ENCODE measurements at places on chromosomes 13 and 19.

- DNase-seq: no peak
Measured at GRCh38 chr13:45521297-45521696, 56.6 kb downstream of the COG3 start.

GRCh38 chr13:107803822-107804495 lies 411.4 kb downstream of the LIG4 start:
- no peak for DNase-seq

DNA sequence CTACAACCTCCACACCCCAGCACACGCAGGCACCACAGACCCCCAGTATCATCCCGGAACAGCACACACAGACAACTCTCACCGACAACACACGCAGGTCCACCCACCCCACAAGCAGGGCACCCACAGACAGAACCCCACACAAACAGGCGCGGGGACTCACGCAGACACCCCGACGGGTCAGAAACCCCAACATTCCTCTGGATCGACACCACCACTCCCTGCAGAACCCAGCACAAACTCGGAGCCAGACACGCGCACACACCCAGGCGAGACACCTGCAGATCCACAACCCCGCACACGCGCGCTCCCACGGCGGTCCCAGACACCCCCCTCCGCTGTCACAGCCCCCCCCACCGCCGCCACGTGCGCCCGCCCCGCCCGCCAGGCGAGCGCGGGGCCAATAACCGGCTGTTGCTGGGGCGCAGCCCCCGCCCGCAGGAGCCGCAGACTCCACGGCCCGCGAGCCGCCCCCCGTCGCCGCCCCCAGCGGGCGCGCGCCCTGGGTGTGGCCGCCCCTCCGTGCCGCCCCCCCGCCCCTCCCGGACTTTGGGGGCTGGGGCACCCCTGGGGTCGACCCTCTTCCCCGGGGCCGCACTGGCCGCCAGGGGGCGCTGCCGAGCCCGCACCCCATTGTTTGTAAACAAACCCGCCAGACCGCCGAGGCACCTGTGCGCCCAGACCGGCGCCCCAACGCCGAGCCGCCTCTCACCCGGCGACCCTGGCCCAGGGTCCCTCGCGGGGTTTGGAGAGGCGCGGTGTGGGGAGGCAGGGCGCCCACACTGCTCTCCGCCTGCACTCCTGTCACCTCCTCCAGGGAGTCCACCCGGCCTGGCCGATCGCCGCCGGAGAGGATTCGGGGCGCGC lies 712 bp downstream of the BBC3 start:
- peak; percentile 81 for DNase-seq

DNA sequence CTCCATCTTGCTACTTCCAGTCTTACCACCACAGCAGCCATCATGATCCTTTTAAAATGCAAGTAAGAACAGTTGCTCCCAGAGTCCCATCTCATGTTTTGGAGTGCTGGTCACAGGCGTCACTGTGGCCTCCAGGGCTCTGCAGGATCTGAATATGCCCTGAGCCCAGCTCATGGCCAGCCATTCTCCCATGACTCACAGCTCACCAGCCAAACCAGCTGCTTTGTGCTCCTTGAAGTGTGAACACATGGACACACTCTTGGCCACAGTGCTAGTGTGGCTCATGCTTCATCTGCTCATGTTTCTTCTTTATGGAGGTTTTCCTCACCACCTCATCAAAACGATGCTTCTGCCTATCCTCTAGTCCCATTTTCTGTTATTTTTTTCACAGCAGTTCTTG lies 466.5 kb downstream of the UQCRFS1 start:
- no peak for DNase-seq

GRCh38 chr19:4391701-4392483 lies 8.5 kb downstream of the SH3GL1 start:
- DNase-seq: no peak

DNA sequence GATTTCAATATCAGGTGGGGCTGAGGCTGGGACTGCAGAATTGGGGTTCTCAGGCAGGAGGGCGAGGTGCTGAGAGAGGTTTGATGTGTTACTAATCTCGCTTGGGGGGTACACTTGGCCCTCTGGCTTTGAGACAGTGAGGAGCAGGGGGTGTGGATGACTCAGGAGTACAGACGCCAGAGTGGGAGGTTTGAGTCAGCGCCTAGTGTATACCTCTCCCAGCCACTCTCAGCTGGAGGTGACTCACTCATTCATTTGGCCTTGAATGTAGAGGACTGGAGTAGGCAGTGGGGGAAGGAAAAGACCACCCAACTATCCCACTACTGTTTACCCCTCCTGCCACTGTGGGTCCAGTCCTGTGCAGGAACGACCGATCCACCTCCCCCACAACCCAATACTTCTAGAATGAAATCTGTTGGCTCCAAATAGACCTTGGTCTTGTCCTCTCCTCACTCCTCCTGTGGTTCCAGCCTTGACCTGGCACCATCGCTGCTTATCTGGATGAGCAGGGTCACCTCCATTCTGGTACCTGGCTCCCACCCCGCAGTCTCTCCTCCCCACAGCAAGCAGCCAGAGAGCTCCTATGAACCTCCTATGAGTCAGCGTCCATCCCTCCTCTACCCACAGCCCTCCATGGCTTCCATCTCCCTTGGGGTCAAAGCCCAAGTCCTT lies 20.1 kb upstream of the ZNRF4 start:
- no peak for DNase-seq

- DNase-seq: no peak
Measured at GRCh38 chr19:45293682-45294081, 29.0 kb downstream of the CKM start.

DNA sequence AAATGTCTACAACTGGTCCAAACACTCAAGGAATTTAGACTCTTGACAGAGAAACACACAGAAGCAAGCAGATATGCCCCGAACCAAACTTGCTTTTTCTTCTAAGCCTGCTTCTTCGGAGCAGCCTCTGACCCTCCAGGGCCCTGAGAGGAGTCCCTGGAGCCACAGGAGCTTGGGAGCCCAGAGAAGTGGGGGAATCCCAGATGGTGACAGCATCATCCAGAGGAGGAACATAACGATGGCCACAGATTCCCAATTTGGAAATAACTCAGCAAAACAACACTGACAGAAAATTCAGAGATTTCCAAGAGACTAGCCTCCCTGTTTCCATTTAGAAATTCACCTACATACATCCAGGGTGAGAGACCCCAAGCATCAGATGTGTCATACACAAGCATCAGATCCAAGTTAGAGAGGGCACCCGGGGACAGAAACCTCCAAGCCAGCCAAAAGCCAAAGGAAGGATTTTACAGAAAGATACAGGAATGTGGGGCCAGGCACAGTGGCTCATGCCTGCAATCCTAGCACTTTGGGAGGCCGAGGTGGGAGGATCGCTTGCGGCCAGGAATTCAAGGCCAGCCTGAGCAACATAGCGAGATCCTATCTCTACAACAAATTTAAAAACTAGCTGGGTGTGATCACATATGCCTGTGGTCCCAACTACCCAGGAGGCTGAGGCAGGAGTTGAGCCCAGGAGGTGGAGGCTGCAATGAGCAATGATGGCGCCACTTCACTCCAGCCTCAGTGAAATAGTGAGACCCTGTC lies 2.0 kb upstream of the PVR start:
- no peak for DNase-seq

- no peak for DNase-seq
Measured at GRCh38 chr19:15112385-15112784, 5.2 kb downstream of the SYDE1 start.
